ENCODE measurements at places on chromosomes 16 and 17.

- DNase-seq = no peak
Observed at GRCh38 chr17:45310380-45311324, 6.2 kb downstream of the MAP3K14 start.

DNA sequence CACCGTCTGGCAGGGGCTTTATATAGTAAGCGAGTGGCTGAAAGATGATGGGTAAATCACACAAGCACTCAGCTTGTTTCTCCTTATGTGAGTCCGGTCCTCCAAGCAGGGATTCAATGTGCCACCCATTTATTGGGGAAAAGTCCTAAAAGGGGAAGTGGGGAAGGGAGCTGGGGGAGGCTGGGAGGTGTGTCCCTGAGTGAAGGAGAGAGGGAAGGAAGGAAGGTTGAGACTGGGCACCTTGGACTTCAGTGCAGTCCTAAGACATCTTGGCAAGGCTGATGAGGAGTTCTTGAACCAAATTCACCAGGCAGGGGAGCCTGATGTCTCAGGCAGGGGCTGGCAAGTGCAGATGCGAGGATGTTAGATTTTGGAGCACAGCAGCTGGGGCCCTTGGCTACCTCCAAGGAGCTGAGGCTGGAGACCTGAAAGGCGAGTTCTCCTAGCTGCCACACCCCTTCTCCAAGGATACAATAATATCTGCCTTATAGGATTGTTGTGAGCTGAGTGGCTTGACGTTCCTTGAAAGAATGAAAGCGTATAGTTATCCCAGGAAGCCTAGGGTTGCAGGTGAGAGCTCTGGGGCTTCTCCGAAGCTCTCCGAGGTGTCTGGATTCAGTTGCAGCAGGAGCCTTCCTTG, 23.0 kb upstream of the CYLD start:
- DNase-seq = no peak

- DNase-seq = no peak
Observed at GRCh38 chr16:19210968-19211367, 42.9 kb downstream of the SYT17 start.

GRCh38 chr17:40157973-40158372, 17.6 kb downstream of the CASC3 start:
- DNase-seq = no peak

GRCh38 chr16:49664221-49665215, 191.4 kb downstream of the ZNF423 start:
- no peak for DNase-seq

DNA sequence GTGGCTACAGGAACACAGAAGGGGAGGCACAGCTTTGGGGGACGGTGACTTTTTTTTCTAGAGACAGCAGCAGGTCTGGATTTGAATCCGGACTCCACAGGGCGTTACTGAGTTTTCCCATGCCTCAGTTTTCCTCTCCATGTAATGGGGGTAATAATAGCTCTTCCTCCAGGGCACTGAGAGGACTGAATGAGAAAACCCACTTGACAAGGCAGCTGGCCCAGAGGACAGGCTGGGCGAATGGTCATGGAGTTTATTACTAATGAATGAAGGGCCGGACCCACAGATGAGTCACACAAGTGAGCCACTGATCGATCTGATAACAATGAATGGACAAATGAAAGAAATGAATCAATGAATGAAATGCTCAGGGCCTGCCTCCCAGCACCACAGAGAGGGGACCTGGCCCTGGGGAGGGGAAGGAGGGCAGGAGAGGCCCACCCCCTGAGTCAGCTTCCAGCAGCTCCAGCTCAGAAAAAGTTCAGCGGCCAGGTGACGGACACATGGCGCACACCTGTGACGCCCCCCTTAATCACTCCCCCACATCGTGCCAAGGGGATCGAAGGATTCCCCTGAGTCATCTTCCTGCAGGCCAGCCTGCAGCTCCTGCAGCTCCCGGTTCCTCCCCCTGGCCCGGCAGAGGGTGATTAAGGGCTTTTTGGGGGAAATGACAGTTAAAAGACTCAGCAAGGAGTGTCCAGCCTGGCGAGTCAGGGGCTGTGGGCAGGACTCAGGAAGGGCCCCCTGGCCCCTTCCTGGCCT, 54.3 kb downstream of the SOCS1 start:
- DNase-seq = no peak
